ENCODE measurements at places on chromosomes 4 and X. TPM values are rescaled to one million over a fixed set of nuclear protein-coding genes. Genes with fewer than 3 reads are reported as not detected.

DNA sequence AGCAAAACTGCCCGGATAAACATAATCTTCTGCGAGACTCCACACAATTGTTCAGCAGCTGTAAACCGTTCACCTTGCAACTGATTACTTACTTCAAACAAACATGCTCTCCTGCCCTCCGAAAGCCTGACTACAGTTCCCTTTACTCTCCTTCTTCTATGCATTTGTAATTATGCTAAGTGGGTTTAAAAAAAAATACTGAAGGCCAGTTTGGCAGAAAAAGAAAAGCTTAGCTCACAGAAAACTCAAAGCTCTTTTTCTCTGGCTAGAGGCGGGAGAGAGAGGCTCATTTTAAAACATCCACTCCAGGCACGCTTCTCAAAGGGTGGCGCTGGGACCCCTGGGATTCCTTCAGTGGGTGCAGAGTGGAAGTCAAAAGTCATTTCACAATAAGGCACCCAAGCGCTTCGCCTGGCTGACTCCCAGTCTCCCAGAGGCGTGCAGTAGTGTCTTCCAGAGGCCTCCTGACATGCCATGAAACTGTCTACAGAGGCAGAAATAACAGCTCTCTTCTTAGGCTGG is 1.9 kb downstream of the DHRSX start:
- DNase-seq: no peak

- no peak for DNase-seq
These were observed 470.9 kb upstream of the ADGRL3 start for GRCh38 chr4:60729194-60729593.

DNA sequence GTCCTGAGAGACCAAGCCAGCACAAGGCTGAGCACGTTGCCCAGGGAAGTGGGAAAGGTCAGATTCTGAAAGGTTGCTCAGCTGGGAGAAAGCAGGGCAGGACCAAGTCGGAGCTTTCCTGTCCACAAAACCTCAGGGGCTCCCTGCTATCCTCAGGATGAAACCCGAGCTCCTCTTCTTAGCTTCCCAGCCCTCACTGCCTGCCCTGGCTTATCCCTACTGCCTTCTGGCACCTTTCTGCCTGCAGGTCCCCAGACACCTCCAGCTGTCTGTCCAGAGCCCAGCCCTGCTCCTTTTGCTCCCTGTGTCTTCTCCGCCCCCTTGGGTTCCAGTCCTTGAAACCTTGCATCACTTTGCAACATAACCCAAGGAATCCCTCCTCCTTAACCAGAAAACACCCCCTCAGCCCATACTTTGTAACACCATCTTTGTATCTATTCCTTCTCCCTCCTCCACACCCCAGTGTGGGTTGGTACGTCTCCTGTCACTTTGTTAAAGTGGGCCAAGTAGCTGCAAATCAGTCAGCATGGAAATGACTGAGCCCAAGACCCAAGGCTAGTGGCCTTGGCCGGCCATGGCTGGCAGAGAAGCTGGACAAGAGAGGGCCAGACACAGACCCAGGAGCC is 20.0 kb upstream of the PRRG3 start:
- DNase-seq: no peak

GRCh38 chr4:183200453-183200852 is 101.4 kb downstream of the WWC2 start:
- no peak for DNase-seq

GRCh38 chr4:170716868-170717267 is 627.1 kb upstream of the AADAT start:
- DNase-seq: no peak

DNA sequence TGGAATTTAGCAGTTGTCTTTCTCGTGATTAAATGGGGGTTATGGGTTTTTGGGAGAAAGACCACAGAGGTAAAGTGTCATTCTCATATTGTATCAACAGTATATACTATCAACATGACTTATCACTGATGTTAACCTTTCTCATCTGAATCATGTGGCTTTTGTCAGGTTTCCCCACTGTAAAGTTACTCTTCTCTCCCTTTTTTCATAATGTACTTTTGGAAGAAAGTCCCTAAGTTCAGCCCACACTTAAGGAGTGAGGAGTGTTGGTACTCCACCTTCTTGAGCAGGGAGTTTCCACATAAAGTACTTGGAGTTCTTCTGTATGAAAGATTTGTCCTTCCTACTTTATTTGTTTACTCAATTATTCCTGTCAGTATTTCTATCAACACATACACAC is 169.9 kb downstream of the ZNF330 start:
- no peak for DNase-seq

DNA sequence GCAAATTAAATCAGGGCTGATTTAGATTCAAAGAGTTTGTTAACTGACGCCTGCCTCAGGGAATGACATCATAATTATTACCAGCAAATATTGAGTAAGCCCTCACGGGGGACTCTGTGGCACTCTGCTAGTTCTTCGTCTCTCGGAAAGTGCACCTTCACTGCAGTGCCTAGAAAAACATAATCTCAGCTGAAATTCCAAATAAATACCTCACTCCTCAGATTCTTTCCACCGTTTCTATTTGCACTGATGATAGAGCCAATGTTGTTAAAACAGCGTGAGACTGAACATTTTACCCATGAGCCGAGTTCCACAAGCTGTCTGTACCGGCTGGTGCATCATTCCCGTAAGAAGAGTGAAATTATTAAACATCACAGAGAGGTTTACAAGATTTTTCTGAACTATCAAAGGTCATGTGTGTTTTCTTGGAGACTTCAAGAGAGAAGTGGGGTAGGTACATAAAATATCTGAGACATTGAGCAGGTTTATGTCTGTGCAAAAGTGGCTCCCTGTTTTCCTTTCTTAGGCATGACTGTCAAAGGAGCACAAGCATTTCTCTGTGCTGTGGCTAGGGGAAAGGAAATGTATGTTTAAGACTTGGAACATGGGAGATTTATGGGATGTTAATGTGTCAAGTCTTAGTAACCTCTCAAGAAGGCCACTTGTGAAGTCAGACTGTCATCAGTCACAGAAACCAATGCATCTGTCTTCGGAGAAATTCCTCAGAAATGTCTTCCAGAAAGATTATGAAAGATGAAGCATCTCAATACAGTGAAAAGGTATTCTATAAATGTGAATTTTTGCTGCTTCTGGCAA is 119.6 kb downstream of the CBLL2 start:
- no peak for DNase-seq

DNA sequence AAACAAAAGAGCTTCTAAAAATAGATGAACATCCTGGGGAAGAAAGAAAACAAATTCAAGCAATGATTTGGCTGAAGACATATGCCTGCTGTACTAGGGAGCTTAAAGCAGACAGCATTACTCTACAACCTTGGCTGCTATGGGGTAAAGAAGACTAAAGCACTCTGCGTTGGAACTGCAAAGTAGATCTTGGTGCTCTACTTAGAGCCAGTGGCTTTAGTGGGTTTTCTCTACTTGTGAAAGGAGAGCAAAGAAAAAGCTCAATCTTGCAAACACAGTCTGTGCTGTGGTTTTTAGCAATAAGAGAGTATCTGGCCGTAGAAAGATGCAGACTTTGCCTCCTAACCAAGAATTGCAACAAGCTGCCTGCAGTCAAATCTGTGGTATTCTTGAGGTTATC is 334.7 kb upstream of the NDST3 start:
- no peak for DNase-seq

DNA sequence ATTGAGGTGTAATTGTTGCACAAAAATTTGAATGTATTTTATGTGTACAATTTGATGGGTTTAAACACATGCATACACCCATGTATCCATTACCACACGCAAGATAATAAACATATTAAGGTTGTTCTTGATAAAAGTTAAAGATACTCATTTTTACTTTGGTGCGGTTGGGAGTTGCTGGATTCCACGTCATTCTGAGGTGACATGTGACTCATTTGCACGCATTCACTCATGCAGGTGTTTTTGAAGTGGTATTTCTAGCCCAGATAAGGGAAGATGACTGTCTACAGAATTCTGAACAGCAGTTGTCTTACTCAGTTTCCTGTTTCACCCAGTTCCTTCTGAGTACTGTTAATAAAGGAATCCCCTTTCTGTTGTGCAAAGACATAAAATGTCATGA is 142.0 kb downstream of the RTL3 start:
- no peak for DNase-seq

FAM241A gene
- total RNA-seq: 1.3 TPM

CCDC110 gene
- not detected for total RNA-seq

STARD8 gene
- 8.9 TPM for total RNA-seq

ODAPH gene
- total RNA-seq: not detected

EMCN gene
- total RNA-seq: 1.3 TPM

PNMA6F gene
- total RNA-seq: not detected

DSPP gene
- under 0.01 TPM for total RNA-seq

PGAM4 gene
- not detected for total RNA-seq

Measured in hematopoietic multipotent progenitor cell (in vitro differentiated cells).